ENCODE measurements at places on chromosomes 5 and 9.

DNA sequence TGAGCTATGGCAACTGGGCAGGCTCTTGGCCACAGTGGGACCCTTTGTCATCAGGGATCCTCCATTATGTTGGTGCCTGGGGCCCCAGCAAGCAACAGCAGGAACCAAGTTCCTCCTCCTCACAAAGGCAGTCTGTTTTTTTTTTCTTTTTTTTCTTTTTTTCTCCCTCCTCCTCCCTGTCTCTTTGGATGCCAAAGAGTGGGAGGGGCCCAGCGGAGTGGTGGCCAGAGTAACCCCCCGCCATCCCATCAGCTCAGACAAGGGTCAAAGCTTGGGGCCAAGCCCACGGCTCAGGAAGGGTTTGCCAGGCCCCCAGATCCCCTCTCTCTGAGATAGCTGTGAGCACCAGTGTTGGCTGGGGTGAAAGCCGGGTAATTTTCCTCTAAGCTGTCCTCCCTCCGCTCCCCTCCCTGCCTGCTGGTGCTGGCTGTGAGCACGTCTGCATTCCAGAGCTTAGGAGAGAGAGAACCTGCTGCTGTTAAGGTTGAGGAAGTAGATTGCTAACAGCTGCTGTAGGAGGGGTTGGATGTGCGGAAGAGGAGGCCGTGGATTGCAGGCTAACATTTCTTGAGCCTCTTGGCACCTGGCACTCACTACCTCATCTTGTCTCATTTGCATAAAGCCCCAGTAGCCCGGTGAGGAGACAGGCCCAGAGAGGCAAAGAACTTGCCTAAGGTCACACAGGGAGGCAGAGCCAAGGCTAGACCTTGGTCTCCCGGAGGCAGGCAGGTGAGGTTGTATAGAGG lies 21.2 kb downstream of the GSN start:
- peak; percentile 78 for DNase-seq

GRCh38 chr5:150562832-150563231 lies 54.9 kb downstream of the NDST1 start:
- peak; percentile 65 for DNase-seq

- no peak for DNase-seq
These were observed 28.1 kb downstream of the PDE6A start for GRCh38 chr5:149916334-149917072.

- no peak for DNase-seq
These were observed 123.8 kb upstream of the PHYKPL start for GRCh38 chr5:178356431-178356872.

DNA sequence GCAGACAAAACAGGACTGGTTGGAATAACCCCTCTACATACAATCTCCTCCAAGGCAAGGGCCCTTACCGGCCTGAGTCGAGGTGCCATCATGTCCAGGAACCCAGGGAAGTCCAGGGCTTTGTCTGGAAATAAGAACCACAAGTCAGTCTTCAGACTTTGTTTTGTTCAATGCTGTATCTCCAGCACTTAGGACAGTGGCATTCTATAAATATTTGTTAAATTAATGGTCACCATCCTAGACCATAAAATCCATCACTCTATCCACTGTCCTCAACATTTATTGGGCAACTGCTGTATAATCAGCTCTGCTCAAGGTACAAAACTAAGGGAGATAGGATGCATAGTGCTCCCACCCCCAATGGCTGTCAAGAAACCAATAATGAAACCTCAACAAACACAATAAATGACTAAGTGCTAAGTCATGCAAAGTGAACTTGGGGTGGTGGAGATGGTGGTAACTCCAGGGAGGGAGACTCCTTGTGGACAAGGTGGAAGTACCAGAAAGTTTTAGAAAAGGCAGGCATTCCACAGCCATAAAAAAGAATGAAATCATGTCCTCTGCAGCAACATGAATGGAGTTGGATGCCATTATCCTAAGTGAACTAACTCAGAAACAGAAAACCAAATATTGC lies 5.0 kb downstream of the RELL2 start:
- DNase-seq: no peak

DNA sequence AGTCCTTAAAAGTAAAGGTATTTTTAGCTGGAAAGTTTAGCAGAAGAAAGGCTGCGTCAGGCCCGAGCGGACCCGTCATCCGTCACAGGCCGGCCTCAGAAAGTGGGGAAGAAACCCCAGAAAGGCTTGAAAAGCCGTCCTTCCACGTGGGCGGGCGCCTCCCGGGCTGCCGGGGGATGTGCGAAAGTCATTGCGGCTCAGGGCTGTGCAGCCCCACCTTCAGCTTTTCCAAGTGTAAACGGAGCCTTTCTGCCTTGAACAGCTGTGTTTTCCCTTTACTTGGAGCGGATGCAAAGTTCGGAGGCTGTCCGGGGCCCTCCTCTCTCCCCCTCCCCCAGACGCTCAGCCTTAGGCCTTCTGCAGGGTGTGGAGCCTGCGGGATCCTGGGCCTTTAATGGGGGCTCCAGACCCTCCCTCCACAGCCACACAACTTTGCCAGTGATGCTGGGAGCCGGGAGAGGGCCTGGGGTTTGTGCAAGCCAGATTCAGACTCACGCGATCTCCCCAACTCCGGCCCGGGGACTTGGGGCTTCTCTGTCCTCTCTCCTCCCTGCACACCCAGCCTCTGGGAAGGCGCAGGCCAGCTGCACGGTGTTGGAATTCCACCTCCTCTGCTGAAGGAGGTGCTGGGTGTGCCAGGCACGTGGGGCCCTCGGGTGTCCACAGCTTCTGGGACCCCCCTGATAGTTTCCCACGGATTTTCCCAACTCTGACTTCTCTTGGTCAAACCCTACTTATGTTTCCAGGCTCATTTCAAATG lies 95.5 kb upstream of the RAPGEF1 start:
- DNase-seq: no peak

DNA sequence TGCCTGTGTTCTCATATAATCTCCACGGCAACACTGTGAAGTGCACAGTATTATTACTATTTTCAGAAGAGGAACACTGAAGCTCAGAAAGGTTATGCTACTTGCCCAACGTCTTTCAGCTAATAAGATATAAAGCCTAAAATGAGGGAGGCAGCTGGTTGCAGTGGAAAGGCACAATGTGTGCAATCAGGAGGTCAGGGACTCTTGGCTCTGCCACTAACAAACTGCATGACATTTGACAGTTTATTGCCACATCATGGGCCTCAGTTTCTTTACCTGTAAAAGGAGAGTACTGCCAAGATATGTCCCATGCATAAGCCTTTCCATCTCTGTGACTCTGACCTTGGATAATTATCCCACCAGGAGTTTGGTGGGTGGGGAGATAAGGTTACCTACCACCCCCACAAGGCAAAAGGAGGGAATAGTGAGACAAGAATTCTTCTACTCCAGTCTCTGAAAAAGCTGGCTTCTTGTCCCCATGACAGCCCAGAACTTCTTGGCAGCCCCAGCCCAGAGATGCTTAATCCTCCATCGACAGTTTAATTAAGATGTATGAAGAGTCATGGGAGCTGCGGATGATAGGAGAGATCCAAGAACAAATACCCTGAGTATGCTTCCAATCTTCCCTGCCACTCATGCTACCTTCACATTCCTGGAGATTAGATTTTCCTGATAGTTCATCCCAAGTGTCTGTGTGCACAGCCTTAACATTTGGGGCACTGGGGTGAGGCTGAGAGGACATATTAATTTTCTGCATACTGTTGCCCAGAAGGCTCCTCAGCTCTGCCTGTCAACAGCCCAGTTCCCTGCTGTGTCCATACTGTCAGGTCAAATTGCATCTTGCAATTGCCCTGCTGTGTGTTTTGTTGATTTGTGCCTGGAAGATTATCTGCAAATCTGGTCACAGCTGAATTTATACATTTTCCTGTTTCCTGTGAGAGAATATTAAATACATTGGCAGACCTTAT lies 271.2 kb downstream of the FAM114A2 start:
- peak; percentile 79 for DNase-seq

GRCh38 chr5:149780043-149780737 lies 50.1 kb downstream of the PPARGC1B start:
- no peak for DNase-seq

GRCh38 chr9:13651969-13652663 lies 372.6 kb upstream of the MPDZ start:
- DNase-seq: no peak

GRCh38 chr5:65961633-65962032 lies 35.3 kb downstream of the ERBIN start:
- peak; percentile 22 for DNase-seq

DNA sequence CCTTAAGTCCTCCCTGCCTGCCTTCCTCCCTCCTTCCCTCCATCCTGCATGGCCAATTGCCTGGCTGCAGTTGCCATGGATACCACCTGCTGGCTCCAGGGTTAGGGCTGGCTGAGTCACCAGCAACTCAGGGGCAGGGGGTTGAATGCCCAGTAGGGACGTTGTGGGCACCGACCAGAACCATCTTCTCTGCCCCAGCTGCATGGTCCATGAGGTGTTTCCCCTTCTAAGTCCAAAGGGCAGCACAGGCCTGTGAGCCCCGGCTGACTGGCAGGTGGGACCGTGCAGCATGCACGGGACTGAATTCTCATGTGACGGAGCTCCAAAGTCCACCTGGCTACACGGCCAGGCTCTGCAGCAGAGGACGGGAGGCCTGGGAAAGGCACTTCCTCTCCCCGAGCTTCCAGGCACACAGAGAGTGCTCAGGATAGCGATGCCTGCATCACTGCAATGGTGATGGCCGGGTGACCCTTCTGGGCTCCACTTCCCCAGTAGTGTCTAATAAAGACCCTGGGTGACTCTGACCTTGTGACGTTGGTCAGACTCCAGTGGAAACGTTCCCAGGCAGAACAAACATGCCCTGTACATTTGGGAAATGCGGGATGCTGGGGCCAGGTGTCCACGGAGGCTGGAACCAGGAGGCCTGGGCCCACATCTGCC lies 5.7 kb downstream of the ASS1 start:
- peak; percentile 64 for DNase-seq

- DNase-seq: no peak
These were observed 82.6 kb upstream of the PHYKPL start for GRCh38 chr5:178314961-178315820.

GRCh38 chr5:152622628-152623027 lies 217.5 kb upstream of the NMUR2 start:
- DNase-seq: peak; percentile 27

GRCh38 chr5:123150089-123150488 lies 61.0 kb downstream of the PRDM6 start:
- no peak for DNase-seq

DNA sequence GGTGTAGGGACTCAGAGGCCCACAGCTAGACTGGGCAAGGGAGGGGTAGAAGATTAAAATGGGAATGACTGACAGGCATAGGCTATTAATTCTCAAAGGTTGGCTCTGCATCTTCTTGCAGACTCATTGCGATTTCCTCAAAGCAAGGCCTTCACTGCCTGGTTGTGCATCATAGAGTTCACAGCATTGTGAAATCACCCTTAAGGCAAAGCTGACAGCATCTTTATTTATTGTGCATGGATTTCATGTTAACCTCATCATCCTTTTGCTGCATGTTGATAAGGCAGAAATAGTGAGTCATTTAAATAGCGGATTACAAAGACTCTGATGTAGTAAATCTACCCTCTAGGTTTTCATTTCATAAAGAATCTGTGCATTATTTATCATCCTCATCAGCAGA lies 13.6 kb upstream of the PALM2AKAP2 start:
- no peak for DNase-seq

DNA sequence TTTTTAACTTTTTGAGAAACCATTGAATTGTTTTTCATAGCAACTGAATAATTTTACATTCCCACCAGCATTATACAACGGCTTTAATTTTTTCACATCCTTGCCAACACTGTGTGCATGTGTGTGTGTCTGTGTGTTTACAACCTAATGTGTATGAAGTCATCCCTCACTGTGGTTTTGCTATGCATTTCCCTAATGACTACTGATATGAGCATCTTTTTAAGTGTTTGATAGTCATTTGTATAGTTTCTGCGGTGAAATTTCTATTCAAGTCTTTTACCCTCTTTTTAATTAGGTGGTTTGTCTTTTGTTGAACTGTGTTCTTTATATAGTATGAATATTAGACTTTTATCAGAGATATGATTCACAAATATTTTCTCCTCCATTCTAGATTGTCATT lies 263.1 kb upstream of the COX7C start:
- DNase-seq: no peak

GRCh38 chr5:163309914-163310313 lies 127.5 kb upstream of the CCNG1 start:
- DNase-seq: no peak

- DNase-seq: peak; percentile 55
These were observed 497 bp downstream of the NSA2 start for GRCh38 chr5:74767579-74767913.

- DNase-seq: peak; percentile 66
These were observed 3.8 kb downstream of the RFX3 start for GRCh38 chr9:3521966-3522365.

DNA sequence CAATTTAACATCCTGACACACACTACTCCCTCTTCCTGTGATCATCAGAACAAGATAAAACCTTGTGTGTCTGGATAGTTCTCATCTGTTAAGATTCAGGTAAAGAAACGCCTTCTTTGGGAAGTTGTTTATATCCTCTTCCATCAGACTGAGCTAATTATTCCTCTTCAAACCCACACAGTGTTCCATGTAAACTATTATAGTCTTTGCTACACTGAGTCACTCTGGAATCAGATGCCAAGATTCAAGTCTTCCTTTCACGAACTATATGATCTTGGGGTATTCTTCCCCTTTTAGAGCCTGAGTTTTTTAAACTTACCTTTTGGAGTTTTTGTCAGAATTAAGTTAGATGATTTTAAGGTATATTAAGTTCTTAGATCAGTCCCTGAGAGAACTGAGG lies 2.0 kb downstream of the OR1J1 start:
- DNase-seq: no peak

- DNase-seq: peak; percentile 69
These were observed 540.2 kb upstream of the TRPC7 start for GRCh38 chr5:136905571-136905970.

- DNase-seq: peak; percentile 76
These were observed 810 bp downstream of the VPS13A start for GRCh38 chr9:77177894-77178794.

DNA sequence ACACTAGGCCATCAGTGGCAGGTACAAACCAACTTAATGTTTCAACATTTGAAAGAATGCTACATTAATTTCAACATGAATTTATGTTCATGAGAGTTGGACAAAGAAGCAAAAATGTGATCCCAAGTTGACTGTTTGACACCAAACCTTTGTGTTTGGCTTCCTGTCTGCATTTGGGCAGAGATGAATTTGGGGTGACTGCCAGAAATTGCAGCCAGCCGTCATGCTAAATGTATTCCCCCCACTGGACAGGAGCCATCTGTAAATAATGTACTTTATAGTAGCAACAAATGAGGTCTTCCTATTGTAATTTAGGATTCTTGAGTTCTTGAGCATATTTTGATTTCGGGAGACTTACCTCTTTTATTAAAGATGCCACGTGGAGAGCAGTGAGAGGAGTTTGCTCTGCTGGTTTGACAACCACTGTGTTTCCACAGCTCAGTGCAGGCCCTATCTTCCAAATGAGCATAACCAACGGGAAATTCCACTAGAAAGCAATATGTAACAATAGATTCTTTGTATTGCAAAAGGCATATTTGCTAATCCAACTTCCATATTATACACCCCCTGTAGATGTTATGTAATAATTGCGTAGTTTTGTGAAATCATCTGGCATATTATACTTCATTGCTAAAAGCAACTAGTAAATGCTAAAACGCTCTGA lies 27.6 kb downstream of the ALDH1A1 start:
- DNase-seq: no peak

GRCh38 chr9:84379740-84380139 lies 39.2 kb upstream of the SLC28A3 start:
- DNase-seq: no peak

Measured in NCI-H69 (cell line).